Kidney glomerular epithelial cell (primary cell): ENCODE measurements at places on chromosomes 2 and 18.

GRCh38 chr2:119251652-119252051 is 28.0 kb downstream of the STEAP3 start:
- DNase-seq = no peak

DNA sequence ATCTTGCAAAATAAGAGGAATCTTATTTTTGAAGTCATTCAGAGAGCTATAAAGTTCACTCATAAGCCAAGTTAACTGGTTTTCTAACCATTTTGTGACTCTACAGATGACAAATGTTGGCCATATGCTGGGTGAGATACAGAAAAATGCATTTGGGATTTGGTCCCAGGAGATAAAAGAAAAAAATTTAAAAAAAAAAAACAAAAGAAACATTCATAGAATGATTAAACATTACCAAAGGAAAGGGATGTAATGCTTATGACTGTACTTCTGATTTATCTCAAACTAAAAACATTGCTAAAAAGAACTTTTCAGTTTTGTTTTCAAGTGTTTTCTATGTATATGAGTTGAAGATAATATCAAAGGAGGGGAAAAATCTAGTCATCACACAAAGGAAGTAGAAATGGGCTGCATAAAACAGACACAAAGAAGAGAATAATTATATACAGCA is 43.1 kb downstream of the PELI1 start:
- no peak for DNase-seq

- no peak for DNase-seq
These were observed 116.9 kb downstream of the PHLPP1 start for GRCh38 chr18:62832282-62832681.

GRCh38 chr2:213157242-213157641 is 5.8 kb upstream of the IKZF2 start:
- DNase-seq = no peak

GRCh38 chr2:209253544-209253943 is 170.3 kb upstream of the MAP2 start:
- no peak for DNase-seq

- DNase-seq = no peak
These were observed 252.4 kb downstream of the RNF144A start for GRCh38 chr2:7169593-7169992.

DNA sequence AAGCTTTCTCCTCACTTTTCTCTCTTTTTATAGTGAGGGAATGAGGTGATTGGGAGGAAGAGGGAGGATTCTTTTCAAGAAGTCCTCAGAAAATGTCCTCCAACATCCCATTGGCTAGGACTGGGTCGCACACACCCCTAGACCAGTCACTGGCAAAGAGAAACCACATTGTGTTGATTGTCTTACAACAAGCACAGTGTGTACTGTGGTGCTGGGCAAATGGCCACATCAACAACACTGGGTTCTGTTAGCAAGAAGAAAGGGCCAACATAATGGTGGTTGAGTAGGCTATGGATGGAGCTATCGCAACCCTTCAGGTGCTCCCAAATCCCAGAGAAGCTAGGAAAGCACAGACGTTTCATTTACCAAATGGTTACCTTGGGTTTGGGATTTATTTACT is 18.7 kb upstream of the PTPN4 start:
- DNase-seq = no peak

DNA sequence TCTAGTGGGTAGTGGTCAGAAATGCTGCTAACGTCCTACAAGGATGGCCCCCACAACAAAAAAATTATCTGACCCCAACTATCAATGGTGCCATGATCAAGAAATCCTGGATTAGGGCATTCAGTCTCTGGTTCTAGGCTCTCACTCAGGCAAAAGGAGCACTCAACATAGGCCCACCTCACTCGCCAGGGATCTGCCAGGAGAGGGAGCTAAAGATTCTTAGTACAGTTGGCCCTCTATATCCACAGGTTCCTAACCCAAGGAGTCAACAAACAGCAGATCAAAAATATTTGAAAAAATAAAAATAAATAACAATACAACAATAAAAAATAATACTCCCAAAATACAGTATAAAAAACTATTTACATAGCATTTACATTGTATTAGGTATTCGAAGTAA is 10.0 kb downstream of the SLC4A5 start:
- DNase-seq = peak; percentile 8
